ENCODE measurements at places on chromosomes 6 and 20.

DNA sequence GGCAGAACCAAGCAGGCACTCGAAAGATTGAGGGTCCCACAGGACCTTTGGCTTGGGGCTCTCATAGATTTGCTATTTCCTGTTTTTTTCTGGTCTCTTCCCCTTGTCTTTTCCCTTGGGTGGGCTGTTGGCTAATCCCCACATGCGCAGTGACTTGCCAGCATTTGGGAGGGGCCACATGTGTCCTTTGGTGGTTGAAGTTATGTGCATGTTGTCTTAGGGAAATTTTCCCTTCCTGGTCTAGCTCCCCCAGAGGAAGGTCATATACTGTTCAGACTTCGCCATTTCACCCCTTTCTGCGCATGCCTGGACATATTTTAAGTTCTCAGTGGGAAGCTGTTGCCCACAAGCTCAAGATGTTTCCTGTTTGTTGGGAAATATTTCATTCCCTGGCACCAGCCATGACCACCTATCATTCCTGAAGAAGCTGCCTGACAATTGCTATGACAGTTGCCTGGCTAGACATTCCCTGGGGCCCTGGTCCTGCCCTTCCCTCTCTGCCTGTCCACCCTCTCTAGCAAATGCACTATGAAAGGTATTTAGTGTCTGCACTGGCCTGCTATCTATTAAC, 156.2 kb upstream of the THBS2 start:
- no peak for DNase-seq

DNA sequence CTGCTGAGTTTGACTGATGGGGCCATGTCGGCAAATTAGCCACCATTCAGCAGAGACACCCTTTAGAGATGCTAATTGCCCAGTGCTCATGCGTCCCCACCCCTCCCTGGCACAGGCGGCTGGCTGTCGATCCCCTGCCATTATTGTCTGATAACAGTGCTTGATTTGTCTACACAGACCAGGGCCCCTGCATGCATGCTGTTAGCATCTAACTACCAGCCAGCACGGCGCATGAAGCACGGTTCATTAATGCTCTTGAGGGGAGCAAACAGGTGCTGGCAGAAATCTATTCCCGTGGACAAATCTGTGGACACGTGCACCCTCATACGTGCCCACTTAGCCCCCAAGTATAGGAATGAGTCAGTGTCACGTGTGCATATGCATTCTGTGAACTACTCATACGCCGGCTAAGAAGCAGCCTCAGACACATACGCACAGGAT, 32.2 kb downstream of the KCNB1 start:
- DNase-seq: no peak

DNA sequence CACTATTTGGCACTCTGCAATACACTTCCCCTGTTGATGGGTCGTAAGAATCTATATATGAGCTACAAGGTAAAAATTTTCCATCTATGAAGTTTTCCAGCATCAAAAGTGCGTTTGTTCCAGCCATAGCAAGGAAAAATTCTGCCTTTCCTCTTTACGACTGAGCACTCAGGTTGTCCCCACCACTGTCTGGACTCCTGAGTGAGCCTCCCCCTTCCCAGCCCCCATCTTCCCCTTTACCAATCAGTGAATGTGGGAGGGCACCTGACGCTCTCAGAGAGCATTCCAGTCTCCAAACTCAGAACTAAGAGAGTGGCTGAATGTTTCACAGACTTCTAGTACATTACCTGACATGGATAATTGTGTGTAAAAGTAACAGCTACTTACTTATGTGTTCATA, at the start of gene ALDH8A1:
Gene ALDH8A1, minus strand, starts transcription at position 175 of the 400 bp plus-strand sequence. Its CDS starts 48 bp downstream, at position 127.
- DNase-seq: no peak

DNA sequence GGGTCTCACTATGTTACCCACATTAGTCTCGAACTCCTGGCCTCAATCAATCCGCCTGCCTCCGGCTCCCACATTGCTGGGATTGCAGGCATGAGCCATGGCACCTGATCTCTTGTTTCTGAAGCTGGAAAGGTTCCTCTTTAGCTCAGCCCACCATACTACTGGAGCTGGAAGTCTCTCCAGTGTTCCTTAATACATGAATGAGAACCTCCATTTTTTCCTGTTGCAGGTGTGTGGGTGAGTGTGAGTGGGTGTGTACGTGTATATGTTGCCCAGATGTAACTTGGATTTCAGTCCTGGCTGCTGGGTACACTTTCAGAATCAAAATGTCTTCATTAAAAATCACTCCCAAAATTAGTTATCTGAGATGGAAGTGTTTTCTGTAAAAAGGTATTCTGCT, 11.1 kb downstream of the PNPLA1 start:
- no peak for DNase-seq

DNA sequence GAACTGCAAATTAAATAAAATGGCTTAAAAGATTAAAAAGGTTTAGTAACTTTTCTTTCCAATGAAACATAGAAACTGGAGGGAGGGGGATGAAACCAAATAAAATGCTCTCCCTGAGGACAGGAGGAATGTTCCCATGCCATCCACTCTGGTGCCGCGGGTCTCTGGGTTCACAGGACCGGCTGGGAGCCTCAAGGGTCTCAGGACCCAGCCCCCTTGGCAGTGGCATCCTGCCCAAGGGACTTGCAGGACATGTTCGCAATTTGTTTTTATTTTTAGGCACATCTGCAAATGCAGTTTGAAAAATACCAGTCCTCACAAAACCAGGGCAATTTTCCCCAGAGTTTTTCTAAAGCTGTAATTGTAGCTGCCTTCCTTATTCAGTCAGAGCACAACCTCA, 7.5 kb downstream of the BEND3 start:
- DNase-seq: no peak

DNA sequence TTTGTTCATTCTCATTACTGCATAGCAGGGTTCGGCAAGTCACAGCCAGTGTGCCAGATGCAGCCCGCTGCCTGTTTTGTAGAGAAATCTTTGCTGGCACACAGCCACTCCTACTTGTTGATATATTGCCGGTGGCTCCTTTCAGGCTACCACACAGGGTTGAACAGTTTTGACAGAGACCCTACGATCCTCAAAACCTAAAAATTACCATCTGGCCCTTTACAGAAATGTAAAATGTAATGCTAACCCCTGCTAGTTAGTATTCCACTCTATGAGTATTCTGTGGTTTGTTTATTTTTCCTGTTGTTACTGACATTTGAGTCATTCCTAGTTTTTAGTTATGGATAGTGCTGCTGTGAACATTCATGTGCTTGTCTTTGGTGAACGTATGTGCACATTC, 11.5 kb downstream of the DHX35 start:
- DNase-seq: peak; percentile 62

DNA sequence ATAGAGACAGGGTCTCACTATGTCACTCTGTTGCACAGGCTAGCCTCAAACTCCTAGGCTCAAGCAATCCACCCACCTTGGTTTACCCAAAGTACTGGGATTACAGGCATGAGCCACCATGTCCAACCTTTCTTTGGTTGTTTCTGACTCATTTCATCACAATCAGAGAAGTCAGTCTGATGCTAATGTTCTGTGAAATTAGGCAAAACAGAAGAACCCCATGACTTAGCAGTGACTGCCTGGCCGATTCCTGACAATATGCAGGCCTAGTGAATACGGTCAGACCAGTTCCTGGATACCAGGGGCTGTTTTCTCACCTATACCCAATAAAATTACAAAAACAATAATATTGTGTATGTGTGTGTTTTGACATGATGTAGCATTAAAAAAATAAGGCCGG, 58.8 kb upstream of the BTN3A2 start:
- no peak for DNase-seq

DNA sequence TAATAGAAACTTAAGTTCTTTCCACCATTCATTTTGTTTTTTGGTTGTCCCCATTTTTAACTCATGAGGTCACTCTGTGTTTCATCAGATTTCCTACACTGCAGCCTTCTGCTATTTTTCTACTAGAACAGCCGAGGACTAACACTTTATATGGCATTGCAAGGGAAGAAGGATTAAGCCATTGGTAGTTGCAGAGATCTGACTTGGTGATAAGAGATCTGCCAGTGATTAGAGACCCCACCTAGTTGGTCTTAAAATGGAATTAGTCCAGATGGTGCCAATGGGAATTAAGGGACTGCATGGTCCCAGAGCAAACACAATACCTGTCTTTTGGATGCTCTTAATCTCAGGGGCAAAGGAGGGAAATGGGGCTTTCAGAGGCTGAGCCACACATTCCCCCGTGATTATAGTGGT, 125.5 kb upstream of the TMEM170B start:
- DNase-seq: peak; percentile 61

- no peak for DNase-seq
Observed at GRCh38 chr6:31723245-31723979, at the start of gene MPIG6B. Gene MPIG6B (plus strand): TSS chr6:31723373. CDS start chr6:31723384, 11 bp downstream.

DNA sequence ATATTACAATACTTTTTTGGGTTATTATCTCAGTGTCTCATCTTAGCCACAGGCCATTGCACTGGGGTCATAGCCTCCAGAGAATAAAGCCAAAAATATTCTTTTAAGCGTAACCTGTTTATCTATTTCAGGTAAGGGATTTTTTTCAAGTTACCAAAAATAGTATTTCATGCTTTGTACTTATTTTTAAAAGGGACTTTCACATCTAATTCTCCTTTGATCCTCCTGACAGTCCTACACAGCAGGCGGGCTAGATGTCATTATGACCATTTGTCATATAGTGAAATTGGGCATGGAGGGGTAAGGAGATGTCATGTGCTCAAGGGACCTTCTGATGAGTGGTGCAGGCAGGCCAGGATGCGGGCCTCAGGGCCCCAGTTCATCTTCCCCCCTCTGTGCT, 68.9 kb downstream of the TBC1D7 start:
- no peak for DNase-seq

DNA sequence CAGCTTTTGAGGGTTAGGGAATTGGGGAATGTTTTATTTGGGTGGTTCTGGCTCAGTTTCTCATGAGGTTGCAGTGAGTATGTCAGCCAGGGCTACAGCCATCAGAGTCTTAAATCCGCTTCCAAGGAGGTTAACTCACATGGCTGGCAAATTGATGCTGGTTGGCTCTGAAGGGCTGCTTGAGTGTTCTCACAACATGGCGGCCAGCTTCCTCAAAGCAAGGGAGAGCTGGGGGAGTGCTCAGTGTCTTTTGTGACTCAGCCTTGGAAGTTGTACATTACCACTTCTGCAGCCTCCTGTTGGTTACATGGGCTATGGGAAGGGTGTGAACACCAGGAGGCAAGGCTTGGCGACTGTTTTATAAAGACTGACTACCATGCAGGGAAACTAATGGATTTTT, 17.8 kb upstream of the PPP1R3G start:
- no peak for DNase-seq

DNA sequence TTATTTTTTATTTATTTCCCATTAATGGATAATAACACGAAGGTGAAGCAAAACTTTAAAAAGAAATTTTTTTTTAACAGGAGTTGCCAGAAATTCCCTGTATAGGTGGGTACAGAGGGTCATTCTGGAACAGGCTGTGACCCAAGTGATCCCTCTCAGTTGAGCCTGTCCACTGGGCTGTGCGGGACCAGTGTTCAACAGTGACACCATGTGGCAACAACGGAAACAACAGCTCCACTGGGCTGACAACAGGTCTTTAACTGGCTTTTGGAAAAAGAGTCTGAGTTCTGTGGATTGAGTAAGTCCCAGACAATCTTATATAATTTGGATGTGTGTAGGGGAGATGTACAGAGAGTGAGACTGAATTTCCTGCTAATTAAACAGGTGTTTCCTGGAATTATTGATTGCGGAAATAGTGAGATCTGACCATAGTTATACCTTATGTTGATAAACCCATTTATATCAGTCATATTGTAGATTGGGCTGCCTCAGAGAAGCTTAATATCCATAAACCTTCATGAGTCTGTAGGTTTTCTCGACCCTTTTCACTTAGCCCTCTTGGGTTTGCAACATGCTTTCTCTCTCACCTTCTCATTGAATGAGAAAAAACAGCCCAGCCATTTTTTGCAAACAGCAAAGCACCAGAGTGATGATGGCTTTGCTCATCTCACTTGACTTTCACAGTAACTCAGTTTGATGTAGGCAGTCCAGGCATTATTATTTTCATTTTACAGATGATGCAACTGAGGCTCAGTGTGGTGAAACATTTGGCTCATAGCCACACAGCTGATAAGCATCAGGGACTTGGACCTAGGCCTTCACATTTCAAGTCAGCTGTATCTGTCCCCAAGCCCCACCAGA, 17.5 kb downstream of the KIAA1755 start:
- DNase-seq: no peak

GRCh38 chr6:146741609-146742008, 142.8 kb downstream of the ADGB start:
- no peak for DNase-seq

DNA sequence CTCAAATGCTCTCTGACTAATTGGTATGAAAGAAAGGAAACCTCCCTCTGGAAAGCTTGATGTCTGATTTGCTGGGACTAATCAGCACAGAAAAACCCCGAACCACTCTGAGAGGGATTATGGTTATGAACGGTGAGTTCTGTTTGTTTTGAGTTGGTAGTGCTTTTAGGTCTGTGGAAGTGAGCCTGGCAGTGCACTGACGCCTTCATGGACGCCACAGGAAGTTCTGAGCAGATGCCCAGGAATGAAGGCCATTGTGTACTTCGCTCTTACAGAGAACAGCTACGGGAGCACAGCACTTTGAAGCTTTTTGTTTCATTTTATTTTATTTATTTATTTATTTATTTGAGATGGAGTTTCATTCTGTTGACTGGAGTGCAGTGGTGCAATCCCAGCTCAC, 754.1 kb downstream of the QKI start:
- no peak for DNase-seq

Measured in GM23248 (cell line).